ENCODE measurements at places on chromosomes 7 and 10.

GRCh38 chr10:106384496-106384895 is 780.0 kb downstream of the SORCS1 start:
- no peak for DNase-seq

GRCh38 chr7:128982105-128982504 is 44.4 kb downstream of the IRF5 start:
- DNase-seq, result no peak

DNA sequence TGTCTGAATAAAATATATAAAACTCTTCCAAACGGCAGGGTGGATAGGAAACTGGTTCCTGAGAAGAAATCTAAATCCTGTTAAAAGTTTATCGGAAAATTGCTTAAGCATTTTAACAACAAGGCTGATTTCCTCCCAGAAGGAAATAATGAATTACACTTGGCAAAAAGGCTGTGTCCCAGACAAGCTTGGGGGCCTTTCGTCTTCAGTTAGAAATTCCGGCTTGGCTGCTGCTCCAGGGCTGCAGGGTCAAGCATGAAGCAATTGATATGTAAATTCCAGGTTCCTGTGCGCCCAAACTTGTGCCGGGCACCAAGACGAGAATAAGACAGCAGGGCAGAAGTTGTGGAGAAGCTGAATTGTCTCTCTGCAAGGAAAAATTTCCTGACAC is 38.0 kb upstream of the LBX1 start:
- DNase-seq, result no peak

- peak; percentile 70 for DNase-seq
Observed at GRCh38 chr10:580778-581177, 108.7 kb downstream of the DIP2C start.

DNA sequence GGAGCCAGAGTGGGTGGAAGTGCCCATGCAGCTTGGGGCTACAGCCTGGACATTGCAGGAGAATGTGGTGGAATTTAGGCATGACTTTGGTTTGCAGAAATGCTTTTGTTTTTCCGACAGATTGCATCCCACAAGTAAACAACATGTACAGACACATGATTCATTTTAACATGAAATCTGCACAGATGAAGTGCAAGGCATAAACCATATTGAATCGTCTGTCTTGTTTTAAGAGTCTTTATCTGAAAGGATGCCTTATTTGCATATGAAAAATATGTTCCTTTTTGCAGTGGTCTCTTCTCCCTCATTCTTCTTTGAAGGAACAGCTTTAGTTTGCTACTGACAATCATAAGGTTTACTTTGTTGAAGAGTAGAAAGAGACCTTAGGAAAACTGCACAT is 94.9 kb downstream of the NXPH1 start:
- DNase-seq, result no peak

- no peak for DNase-seq
Observed at GRCh38 chr7:27083646-27084045, 12.2 kb downstream of the HOXA1 start.
